Lower lobe of right lung (tissue), 2 donors: ENCODE measurements at places on chromosomes 4 and X.

- no peak for DNase-seq
Measured at GRCh38 chr4:159677521-159677920, 574.6 kb downstream of the RAPGEF2 start.

DNA sequence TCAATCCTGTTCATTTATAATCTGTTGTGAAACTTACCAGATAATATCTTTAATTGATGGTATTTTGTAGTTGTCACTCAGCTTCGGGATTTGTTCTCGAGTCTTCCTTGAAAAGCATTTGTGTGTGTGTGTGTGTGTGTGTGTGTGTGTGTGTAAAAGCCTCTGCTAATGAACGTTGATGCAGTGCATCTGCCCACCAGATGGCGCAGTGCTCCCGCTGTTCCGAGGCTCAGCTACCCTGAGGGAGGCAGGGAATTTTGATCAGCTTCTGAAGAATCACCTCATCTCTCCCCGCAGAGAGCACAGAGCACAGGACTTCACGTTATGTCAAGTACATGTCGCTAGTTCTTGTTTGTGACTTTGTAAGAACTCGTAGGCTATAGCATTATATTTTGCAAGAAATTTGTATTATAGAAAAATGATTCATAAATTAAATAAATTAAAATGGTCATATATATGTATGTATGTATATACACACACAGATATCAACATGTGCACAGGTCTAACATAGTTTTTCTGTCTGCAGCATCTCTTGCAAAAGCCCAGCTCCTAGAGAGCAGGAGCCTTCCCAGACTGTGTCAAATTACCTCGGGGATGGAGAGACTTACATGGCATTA is 316.7 kb upstream of the IGFBP7 start:
- peak; percentile 74 for DNase-seq

DNA sequence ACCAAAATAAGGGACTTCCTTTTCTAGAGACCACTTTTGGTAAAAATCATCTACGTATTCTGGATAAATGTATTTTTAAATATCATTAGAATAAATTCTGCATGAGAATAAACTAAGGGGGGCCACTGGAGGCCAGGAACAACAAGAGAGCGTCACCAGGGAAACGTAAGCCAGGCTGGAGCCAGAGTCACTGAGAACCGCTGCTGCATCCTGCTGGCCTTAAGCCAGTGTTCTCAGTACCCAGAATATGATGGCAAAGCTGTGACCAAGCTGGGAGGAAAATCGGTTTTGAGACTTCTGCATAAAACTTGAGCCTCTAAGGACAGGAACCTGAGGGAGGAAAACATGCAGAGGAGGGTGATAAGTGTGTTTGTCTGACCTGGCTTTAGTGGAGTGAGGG is 63.0 kb upstream of the FAM9A start:
- DNase-seq: no peak

GRCh38 chr4:138871555-138871875 is 144.1 kb upstream of the NOCT start:
- no peak for DNase-seq

- DNase-seq: peak; percentile 51
Measured at GRCh38 chrX:129654652-129655546, at the start of gene APLN. Gene APLN, minus strand, starts transcription at chrX:129654956. Its CDS starts 326 bp downstream, at chrX:129654630.

DNA sequence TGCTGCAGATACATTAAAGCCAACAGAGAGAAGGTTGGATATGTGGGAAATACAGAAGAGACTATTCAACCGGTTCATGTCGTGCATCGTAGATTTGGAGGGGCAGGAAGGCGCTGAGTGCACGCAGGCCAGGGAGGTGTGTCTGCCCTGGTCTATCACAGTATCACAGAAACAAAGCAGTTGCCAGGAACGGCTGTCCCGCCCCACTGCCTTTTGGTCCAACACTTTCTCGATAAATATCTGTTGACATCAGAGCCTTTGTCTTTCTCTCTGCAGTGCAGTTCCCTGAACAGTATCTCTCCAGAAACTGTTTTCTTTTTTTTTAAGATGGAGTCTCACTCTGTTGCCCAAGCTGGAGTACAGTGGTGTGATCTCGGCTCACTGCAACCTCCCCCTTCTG is 151.1 kb upstream of the BCOR start:
- no peak for DNase-seq

- peak; percentile 68 for DNase-seq
Measured at GRCh38 chr4:1201851-1202525, 29.6 kb upstream of the SPON2 start.

- DNase-seq: no peak
Measured at GRCh38 chr4:107552306-107552705, 167.7 kb downstream of the PAPSS1 start.

GRCh38 chrX:154091678-154092077 is 5.8 kb downstream of the MECP2 start:
- DNase-seq: peak; percentile 45

DNA sequence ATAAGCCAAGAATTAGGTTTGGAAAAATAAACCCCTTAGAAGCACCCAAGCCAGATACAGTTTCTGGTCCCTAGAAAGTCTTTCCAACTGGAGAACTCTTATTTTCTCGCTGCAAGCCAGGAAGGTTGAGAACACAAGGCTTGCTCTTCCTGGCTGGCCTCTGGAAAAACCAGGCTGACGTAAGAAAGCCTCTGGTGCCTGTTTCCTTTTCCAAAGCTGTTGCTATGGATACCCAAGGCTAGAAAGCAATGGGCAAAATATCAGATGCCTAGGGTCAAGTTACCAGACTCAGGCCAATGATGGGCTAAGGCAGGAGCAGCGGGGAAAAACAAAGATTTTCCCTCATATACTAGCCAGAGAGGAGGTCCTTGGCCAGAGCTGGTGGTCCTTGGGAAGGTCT is 281.6 kb downstream of the KLHL13 start:
- no peak for DNase-seq

DNA sequence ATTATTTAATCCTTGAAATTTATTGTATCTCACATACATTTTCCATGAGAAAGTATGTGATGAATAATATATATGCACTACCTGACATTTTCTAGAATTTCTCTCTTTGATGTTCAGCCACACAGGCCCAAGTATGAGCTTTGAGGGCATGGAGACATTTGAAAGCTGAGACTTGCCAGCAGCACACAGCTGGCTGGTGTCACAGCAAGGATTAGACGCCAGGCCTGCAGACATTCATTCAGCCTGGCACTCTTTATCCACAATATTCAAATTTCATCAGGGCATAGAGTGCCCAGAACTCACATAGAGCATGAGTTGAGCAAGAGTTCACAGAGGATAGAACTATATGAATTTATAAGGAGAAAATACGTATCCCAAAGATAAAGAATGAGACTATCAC is 74.0 kb downstream of the GRIA2 start:
- no peak for DNase-seq

GRCh38 chr4:5340991-5341451 is 289.7 kb downstream of the STK32B start:
- DNase-seq: no peak

- no peak for DNase-seq
Measured at GRCh38 chrX:46929439-46930261, 17.4 kb downstream of the JADE3 start.

GRCh38 chrX:148412006-148412405 is 88.4 kb upstream of the AFF2 start:
- DNase-seq: no peak

DNA sequence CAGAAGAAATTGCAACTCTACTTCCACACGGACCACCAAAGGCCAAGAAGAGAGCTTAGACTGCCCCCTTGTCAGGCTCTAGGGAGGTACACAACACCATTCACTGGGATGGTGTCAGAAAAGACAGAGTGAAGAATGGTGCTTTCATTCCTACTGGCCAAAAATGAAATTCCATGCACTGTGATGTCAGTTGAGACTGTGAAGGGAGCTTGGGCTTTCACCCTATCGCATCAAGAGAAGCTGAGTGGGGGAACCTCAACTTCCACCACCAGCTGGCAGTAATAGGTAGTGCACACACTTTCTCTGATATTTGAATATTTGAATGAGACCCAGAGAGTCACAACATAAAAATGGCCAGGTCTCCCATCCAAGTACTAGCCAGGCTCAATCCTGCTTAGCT is 65.9 kb downstream of the ZNF711 start:
- DNase-seq: no peak

- no peak for DNase-seq
Measured at GRCh38 chr4:78372355-78372988, 179.1 kb upstream of the ANXA3 start.

DNA sequence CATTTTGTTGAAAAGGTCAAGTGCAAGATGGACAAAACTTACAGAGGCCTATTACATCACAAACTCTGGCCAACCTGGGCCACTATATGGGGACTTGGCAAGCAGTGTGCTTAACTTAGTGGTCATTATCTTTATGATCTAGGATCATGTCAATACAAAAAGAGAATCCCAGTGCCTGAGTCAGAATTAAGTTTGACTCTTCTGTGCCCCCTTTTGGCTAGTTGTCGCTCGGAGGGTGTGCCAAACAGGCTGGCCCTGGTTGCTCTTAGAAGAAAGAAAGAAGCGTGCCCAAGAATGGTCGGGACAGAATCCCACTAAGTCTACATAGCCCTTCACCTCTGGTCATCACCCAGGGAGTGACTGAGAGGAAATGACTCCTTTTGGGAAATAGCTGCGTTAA is 100.1 kb downstream of the EIF4E start:
- no peak for DNase-seq

- no peak for DNase-seq
Measured at GRCh38 chr4:150248181-150248580, 169.9 kb downstream of the DCLK2 start.

- DNase-seq: no peak
Measured at GRCh38 chr4:948936-949300, 16.7 kb downstream of the TMEM175 start.

GRCh38 chrX:54066841-54067240 is 22.6 kb upstream of the PHF8 start:
- no peak for DNase-seq

DNA sequence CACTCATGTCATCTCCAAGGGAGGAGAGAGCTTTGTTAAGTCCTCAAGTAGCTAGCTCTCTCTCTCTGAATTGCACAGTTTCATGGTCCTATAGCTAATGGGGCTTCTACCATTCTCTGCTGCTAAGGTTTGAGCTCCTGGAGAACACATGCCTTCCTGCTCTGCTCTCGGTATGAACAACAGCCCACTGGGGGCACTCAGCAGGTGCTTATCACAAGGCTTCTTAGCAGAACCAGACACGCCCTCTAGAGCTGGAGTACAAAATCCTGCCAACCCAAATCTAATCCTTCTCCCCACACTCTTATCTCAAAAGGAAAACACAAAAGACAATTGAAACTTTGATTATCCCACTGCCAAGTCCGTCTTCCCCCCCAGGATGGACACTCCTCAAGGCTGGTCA is 176.5 kb downstream of the HS3ST1 start:
- DNase-seq: no peak

DNA sequence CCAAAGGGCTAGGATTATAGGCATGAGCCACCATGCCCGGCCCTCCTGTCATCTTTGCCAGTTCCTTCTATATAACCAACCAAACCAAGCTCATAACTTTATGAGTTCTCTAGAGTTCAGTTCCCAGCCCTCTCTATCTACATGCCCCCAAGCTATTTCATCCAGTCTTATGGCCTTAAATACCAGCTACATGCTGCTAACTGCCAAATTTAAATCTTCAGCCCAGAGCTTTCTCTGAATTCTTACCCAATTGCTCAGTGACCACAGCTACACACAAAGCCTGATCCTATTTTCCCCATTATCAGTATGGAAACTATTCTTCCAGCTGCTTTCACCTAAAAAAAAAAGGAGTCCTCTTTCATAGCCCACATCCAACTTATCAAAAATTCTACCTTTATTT is 23.1 kb downstream of the TMEM184C start:
- no peak for DNase-seq

DNA sequence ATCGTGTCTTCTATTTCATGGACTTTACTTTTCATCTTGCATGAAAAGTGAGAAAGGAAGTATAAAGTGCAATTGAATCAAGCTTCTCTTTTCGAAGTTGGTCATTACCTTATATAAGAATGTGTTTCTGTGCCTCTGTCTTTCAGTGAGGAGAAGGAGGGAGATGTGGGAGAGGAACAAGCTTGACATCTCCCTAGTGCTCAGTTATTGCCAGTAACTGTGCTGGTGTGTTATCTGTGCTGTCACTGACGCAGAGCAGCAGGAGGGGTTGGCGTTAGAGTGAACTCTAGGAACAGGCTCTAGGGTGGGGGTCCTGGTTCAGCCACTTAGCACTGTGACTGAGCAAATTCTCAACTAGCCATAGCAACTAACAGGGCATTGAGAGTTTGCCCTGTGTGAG is 34.0 kb upstream of the TBC1D9 start:
- DNase-seq: no peak

DNA sequence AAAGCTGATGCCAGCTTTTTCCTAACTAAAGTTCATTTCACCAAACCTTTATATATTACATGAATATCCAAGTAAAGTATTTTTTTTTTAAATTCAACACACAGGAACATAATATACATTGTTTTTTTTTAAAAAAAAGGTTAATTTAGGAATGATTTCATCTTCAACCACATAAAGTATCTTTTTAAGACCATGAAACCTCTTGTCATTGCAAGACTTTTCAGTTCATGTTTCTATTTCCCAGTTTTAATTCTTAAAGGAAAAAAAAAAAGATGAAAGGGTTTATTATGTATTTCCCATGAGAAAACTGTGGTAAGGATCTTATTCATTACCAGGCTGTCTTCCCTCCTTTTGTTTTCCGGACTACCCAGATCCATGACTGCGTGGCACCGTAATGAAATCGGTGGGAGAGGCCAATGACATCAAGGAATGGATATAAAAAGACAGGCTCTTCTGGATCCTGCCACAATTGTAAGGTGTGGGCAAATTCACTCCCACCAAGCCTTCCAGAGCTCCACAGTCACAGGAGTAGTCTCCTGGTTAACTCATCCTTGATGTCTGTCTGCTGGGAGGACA is 84.7 kb upstream of the CBR4 start:
- DNase-seq: no peak

- no peak for DNase-seq
Measured at GRCh38 chr4:76090241-76090691, 15.8 kb downstream of the ART3 start.

DNA sequence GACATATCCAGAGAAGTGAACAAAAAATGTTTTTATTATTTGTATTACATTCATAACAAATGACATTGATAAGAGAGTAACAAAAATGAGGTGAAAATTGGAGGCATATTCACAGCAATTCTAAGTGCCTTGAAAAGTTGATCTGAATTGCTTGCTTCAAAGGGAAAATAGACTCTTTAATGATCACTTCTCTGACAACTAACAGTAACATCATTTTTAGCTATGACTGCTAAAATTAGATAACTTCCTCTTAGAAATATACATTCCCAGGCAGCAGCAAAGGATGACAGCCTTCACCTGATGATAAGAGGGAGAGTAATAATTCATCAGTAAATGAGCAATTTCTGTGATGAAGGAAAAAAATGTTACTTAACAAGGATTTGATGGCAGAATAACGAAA is 472.5 kb downstream of the PCDH10 start:
- DNase-seq: no peak

- DNase-seq: peak; percentile 47
Measured at GRCh38 chr4:23789762-23790161, 100.1 kb downstream of the PPARGC1A start.

DNA sequence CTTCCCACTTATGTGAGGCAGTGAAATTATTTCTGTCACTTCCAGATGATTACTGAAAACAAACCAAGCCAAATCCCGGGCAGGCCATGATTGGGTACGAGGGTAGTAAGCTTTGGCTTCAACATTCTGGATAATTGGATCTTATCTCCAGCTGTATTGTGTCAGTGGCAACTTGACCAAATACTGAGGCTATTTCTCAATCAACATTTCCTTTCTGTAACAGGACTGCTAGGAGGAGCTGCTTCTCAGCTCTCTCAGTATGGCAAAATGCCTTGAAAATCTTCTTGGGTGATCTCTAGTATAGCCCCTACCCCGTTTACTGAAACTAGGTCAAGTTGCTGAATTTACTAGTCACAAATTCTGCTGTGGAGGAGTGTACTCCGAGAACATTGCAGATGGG is 169.3 kb upstream of the FRMPD4 start:
- no peak for DNase-seq
